Fibroblast of lung (primary cell): ENCODE measurements at places on chromosomes 12 and 14. TPM values are rescaled to one million over a fixed set of nuclear protein-coding genes. Genes with fewer than 3 reads are reported as not detected.

The LAG3 gene
- total RNA-seq, result 0.17 and 0.26 TPM in 2 replicates

The OGFOD2 gene
- 7.2 and 9.6 TPM in 2 replicates for total RNA-seq

The CD9 gene
- 266 and 856 TPM in 2 replicates for total RNA-seq

The HCAR3 gene
- under 0.01 TPM in 1 of 2 replicates, not detected in the other for total RNA-seq

The CCNT1 gene
- 21.6 and 24.6 TPM in 2 replicates for total RNA-seq

The FAM90A1 gene
- 0.26 and 0.33 TPM in 2 replicates for total RNA-seq

The TBX5 gene
- 13.1 and 16.8 TPM in 2 replicates for total RNA-seq

The ADCY6 gene
- total RNA-seq, result 34.7 and 53.2 TPM in 2 replicates

The NRXN3 gene
- total RNA-seq, result 0.51 and 0.83 TPM in 2 replicates

The CLEC9A gene
- total RNA-seq, result not detected in 2 replicates

The ACVR1B gene
- 11.3 and 12.4 TPM in 2 replicates for total RNA-seq

The TAS2R19 gene
- 3.1 and 5.3 TPM in 2 replicates for total RNA-seq

The PSMC1 gene
- 75.5 and 112 TPM in 2 replicates for total RNA-seq

The MARCHF9 gene
- total RNA-seq, result 2.6 and 3.8 TPM in 2 replicates

The MAP1LC3B2 gene
- total RNA-seq, result 0.51 and 1.2 TPM in 2 replicates

The MYH6 gene
- not detected in 2 replicates for total RNA-seq

The CCDC196 gene
- not detected in 2 replicates for total RNA-seq
